ENCODE measurements at places on chromosomes 11 and 22. TPM values are rescaled to one million over a fixed set of nuclear protein-coding genes. Genes with fewer than 3 reads are reported as not detected.

DNA sequence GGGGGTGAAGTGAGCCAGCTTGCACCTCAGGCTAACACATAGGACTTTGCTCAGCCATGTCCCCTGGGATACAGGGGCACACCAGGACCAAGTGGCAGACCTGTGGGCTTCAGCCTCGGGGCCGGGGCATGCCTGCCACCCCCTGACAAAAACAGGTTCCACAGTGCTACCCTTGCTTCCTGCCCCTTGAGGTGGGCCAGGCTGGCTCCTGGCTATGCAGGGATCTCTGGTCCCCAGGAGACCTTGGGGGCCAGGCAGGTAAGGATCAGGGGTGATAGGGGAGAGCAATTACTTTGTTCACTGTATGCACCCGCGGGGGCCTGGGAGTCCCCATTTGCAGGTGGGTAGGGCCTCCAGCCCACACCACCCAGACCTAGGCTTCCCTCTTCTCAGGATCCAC lies 2.4 kb upstream of the MYO7A start:
- no peak for DNase-seq

CYTH4 gene
- 1.9 TPM for total RNA-seq

GRCh38 chr11:112016088-112016764 lies 9.0 kb upstream of the DLAT start:
- no peak for DNase-seq

PTGDR2 gene
- 0.31 TPM for total RNA-seq

GRCh38 chr22:17370026-17370765 lies 936 bp downstream of the CECR2 start:
- DNase-seq: no peak

TRAPPC4 gene
- 39.3 TPM for total RNA-seq

MOGAT2 gene
- not detected for total RNA-seq

CCDC81 gene
- total RNA-seq: 0.66 TPM

DNA sequence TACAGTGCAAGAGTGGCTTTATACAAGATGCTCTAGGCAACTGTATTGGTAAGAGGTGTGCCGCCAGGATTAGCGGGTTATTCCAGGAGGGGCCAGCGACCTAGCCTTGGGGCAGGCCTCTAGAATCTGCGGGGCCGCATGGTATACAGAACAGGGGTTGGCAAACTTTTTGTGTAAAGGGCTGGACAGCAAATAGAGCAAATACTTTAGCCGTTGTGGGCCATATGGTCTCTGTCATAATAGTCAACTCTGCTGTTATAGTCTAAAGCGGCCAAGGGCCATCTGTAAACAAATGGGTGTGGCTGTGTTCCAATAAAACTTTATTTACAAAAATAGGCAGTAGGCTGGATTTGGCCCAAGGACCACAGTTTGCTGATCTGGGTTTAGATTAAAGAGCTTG lies 32.6 kb downstream of the FBLN1 start:
- DNase-seq: no peak

TMEM191C gene
- 0.22 TPM for total RNA-seq
